Neural progenitor cell (in vitro differentiated cells): ENCODE measurements at places on chromosomes 11 and 22. TPM values are rescaled to one million over a fixed set of nuclear protein-coding genes. Genes with fewer than 3 reads are reported as not detected.
A peak's percentile ranks its signal among the peaks of the same experiment; 100 is the strongest.

- no peak for DNase-seq
Measured at GRCh38 chr11:65210748-65211147, 29.0 kb downstream of the CAPN1 start.

- peak; percentile 11 for DNase-seq
Measured at GRCh38 chr11:106238704-106239360, 161.4 kb downstream of the AASDHPPT start.

- no peak for DNase-seq
Measured at GRCh38 chr22:48742556-48743343, 1084.9 kb downstream of the BRD1 start.

Gene FEN1
- 51.8 and 68.9 TPM in 2 replicates for total RNA-seq
